ENCODE measurements at places on chromosomes 1 and 21.

DNA sequence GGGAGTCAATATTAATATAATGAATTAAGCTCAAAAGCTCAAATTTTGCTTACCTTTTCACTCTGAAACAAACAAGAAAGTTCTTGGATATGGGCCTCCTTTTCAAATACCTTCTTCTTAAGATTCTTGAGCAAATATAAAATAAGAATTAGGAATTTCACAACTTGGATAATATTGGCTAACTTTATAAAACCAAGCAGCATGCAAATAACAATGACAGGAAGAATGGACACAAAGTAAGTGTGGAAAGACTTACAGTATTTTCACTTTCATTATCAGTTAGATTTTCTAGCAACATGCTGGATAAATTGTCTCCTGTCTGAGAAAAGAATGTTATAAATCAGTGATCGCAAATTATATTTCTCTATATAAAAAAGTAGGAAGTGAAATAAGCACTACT lies 13.2 kb downstream of the ODF2L start:
- DNase-seq, result no peak

- no peak for DNase-seq
Measured at GRCh38 chr1:186202271-186202764, 172.7 kb downstream of the TPR start.

DNA sequence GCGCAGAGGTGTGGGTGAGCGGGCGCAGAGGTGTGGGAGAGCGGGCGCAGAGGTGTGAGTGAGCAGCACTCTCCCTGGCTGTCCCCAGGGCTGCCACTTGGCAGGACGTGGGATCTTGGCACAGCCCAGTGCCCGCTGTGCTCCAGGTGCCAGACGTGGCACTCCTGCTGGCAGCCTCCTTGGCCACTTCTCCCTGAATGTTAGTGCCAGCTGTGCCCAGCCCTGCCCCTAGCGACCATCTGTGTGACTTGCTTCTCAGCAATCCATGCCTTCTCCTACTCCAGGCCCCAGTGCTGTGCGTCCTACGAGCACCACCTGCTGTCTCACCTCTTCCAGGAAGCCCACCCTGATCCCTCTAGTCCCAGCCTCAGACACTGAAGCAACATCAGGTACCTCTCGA lies 30.5 kb downstream of the KRTAP10-1 start:
- no peak for DNase-seq

DNA sequence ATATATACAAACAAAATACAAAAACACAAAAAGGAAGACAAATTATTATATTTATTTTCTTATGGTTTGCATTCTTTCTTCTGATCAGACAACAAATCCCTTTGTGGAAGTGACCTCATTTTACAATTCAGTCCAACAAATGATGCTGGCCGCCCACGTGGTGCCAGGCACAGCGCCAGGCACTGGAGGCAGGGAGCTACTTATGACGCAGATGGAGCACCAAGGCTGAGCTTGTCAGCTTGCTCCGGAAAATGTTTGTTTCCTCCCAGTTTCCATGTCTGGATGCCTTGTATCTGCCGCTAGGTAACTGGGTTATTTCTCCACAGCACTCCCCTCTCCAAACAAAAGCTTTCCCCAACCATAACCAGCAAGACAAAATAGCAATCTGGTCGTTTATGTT lies 30.7 kb upstream of the CD34 start:
- DNase-seq, result no peak

DNA sequence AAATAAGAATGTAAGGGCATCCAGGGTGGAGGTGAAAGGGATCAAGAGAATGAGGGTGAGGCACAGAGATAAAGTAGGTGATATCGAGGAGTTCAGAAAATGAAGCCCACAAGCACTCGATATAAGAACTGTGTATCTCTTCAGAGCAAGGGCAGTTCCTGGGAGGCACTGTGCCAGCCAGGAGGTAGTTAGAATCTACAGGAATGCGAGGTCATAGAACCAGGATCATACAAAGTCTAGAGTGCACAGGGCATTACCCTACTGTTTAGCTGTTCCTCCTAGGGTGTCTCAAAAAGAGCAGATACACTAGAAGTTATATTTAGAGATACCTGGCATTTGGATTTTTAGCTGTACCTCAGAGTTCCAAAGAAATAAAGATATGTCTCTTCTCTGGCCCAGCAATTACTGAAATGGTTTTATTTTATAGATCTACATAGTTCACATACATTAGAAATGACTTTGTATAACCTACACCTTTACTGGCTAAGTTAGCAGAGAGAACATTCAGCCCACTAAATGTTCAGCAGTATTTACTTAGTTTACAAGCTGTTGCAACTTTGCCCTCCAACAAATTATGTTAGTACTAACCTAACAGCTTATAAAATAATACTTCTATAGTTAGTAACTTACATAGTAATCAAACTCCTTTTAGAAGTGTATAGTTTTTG lies 1.6 kb downstream of the OVAAL start:
- no peak for DNase-seq

DNA sequence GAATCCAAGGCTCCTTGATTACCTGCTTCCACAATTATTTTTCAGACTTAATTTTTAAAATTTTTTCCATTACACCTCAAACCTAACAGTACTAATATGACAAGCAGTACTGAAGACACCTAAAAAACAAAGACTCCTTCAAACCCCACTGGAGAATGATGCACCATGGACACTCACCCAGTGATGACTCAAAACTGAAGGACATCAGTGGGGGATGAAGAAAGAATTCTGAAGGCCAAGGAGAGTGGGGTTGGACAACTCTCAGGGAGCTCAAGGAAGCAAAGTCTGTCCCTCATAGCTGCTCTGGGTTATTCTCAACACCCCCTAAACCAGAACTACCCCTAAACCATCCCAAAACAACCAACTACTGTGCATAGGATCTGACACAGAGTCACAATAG lies 2.4 kb upstream of the ARHGAP29 start:
- DNase-seq, result no peak

DNA sequence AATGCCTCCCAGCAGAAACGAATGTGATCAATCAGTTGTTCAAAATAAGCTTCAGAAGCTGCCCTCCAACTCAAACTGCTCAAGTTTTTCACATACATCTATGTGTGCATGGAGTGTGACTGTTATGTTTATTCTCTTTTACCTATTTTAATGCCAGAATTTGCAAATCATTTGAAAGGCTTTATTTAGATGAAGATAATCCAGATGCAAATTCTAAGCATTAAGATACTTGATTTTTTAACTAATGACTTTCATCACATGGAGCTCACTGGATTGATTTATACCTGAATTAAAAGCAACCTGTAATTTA lies 69.5 kb downstream of the PLD5 start:
- DNase-seq, result no peak

- no peak for DNase-seq
Measured at GRCh38 chr1:226276987-226277386, 32.0 kb downstream of the LIN9 start.

DNA sequence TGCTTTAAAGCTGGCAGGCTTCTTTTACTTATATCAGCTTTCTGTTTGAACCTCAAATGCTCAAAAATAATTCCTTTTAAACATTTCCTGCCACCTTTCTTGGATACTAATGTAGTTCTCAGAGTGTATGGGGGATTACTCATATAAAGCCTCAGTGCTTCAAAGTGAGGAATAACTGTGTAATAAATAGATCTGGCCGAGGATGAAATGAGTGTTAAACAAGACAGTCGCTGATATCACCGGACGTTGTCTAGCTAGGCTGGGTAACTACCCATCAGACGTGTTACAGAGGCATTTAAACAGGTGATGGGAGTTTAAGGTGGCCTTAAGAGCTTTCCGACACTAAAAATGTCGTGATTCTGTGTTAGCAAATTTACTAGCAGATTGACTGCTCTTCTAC lies 53.1 kb downstream of the VANGL2 start:
- DNase-seq, result no peak

- no peak for DNase-seq
Measured at GRCh38 chr1:175830500-175830899, 87.1 kb upstream of the TNR start.

- no peak for DNase-seq
Measured at GRCh38 chr1:93703643-93704042, 22.0 kb upstream of the BCAR3 start.

- no peak for DNase-seq
Measured at GRCh38 chr1:36486439-36487335, 4.0 kb upstream of the CSF3R start.

- DNase-seq, result no peak
Measured at GRCh38 chr1:215052256-215053015, 30.1 kb upstream of the KCNK2 start.

GRCh38 chr1:25871704-25872494 lies 3.6 kb downstream of the PAQR7 start:
- no peak for DNase-seq

DNA sequence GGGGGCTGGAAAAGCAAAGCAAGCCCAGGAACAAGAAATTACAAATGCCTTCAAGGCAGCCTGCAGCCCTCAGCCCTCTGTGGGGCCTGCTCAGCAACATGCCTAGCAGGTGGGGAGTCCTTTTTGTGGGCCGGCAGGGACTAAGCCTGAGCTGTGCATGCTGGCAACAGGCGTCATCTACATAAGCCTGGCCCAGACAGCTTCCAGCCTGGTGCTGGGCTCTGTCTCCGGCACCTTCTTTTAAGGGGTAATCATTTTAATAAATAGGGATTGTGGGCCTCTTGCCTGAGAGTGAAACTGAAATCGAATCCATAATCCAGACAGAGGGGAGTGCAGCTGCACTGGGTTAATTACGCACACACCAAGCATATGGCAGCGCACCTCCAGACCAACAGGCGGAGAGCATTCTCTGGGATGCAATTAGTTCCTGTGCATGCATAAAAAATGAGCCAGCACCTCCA lies 96.6 kb downstream of the DDX20 start:
- no peak for DNase-seq

GRCh38 chr1:20068722-20069121 lies 1.3 kb upstream of the PLA2G5 start:
- DNase-seq, result no peak

GRCh38 chr1:34839526-34840305 lies 19.8 kb downstream of the SMIM12 start:
- DNase-seq, result no peak

- DNase-seq, result no peak
Measured at GRCh38 chr21:18529254-18529653, 125.7 kb upstream of the TMPRSS15 start.

- no peak for DNase-seq
Measured at GRCh38 chr1:40921522-40921921, 58.0 kb upstream of the CTPS1 start.

DNA sequence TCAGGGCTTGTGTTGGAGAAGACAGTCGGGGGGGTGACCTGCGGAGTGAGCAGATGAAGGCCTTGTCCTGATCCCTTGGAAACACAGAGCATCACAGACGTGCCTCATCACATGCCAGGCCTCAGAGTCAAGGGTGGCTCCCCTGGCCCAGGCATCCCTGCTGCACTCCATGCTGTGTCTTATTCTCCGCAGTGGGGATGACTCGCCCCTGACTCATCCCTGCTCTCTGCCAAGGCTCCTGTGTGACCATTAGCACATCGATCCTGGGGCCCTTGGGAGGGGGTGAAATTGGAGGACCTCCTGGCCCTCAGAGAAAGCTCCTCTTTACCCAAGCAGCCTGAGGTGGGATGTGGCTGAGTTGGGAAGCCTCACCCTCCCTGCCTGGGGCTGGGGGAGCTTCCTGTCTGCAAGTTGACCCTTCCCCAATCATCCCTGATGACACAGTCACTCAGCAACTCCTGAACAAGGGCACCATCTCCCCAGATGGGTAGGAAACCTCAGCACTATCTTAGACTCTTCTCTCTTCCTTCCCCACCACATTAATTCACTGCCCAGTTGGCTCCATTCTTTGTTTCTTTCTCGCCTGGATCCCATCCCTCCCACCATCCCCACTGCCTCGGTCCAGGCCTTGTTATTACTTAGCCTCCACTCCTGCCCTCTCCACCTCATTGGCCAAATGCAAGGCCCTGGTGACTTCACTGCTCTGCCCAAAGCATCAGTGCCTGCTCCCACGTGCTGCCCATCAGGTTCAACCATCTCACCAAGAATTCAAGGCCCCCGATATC lies 74.6 kb downstream of the CAMK2N1 start:
- peak; percentile 46 for DNase-seq

Measured in foreskin melanocyte (primary cell).